ENCODE measurements at places on chromosomes 11 and 22.

GRCh38 chr11:134460062-134460561 is 48.1 kb upstream of the B3GAT1 start:
- no peak for DNase-seq

GRCh38 chr22:24099666-24100065 is 81.6 kb upstream of the SUSD2 start:
- DNase-seq, result no peak

DNA sequence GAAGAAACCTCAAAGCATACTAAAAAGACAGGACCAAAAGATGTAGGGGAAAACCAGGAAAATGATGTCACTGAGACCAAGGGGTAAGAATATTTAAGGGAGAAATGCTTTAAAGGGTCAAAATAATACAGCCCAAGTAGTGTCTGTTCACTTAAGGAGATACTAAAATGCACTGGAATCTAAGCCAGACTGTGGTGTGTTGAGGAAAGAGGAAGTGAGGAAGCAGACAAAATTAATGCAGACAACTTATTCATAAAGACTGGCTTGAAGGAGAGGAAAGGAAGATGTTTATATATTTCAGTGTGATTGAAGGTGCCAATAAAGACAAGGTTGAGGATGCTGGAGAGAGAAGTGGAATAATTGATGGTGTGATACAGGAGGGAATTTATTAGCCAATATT is 15.7 kb downstream of the ZNF215 start:
- DNase-seq, result no peak

DNA sequence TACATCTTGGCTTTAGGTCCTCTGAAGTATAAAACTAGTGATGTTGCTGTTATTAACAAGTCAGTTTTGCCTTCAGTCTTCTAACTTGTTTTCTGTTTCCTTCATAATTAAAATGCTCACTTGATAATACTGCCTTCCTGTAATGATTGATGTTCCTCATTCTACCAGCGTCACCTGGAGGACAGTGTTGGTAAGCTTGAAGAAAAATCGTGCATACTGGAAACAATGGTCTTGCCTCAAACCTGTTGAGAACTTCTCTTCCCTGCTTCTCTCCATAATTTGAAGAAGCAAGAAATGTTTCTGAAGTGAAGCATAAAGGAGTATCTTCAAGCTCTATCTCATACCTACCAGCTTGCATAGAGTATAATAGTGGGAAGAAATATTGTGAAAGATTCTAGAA is 3.0 kb downstream of the YWHAH start:
- peak; percentile 73 for DNase-seq

DNA sequence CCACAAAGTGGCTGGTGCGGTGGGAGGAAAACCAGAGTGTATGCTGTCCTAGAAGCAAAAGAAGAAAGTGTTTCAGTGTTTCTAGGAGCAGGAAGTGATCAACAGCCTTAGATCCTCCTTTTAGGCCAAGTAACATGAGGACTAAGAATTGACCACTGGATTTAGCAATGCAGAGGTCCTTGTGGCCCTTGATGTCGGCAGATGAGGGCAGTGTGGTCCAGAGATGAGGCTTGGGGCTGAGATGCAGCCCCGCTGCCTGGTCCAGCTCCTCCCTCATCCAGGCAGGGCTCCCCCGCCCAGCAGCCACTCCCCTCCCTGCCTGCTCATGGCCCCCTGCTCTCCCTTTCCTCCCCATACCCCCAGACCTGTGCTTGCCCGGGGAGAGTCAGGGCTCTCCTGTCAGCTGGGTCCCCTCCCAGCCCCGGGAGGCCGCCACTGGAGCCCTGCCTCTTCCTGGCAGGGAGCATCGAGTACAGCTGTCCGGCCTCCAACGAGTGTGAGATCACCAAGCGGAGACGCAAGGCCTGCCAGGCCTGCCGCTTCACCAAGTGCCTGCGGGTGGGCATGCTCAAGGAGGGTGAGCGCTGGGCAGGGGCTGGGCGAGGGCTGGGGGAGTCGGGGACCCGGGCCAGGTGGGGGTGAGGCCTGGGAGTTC is 3.7 kb downstream of the TRMT112 start:
- DNase-seq, result no peak

- no peak for DNase-seq
Observed at GRCh38 chr22:40624770-40625169, 11.7 kb downstream of the MRTFA start.

All from B cell (primary cell).